ENCODE measurements at places on chromosomes 1 and 21. TPM values are rescaled to one million over a fixed set of nuclear protein-coding genes. Genes with fewer than 3 reads are reported as not detected.
A peak's percentile ranks its signal among the peaks of the same experiment; 100 is the strongest.

Gene KCNA3
- not detected for total RNA-seq

DNA sequence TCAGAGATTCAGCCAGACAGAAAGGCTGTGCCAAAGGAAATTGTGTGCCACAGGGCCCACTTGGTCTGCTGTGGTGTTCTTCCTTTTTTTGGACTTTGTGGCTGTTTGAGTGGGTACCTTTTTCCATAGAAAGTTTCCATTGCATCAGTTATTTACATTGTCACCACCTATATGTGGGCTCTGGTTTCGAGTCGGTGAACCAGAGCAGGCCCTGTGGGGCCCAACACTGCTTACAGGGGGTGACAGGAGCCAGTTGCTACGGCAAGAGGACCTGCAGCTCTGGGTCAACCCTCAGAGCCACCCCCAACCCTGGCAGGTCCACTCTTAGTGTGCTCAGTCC is 157.0 kb upstream of the EDN2 start:
- no peak for DNase-seq

DNA sequence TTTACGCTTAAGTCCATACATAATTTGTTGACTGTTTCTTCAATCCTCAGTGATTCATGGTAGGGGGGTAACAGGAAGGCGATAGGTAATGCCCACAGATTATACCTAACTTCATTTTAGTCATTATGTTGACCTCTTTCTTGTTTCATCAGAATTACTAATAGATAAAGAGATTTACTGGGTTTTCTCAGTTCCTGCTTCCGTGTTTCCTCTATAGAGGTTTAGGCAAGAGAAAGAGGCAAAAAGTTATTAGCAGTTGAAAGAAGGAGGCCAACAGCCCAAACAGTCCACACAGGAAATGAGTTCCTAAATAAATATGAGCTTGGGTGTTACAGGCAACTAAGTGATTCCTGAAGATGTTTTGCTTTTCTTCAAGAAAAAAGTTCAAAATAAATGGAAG is 17.9 kb upstream of the CLCA1 start:
- no peak for DNase-seq

Gene TAF13
- total RNA-seq, result 6.3 TPM

GRCh38 chr1:201970334-201971159 is 11.9 kb upstream of the RNPEP start:
- no peak for DNase-seq

DNA sequence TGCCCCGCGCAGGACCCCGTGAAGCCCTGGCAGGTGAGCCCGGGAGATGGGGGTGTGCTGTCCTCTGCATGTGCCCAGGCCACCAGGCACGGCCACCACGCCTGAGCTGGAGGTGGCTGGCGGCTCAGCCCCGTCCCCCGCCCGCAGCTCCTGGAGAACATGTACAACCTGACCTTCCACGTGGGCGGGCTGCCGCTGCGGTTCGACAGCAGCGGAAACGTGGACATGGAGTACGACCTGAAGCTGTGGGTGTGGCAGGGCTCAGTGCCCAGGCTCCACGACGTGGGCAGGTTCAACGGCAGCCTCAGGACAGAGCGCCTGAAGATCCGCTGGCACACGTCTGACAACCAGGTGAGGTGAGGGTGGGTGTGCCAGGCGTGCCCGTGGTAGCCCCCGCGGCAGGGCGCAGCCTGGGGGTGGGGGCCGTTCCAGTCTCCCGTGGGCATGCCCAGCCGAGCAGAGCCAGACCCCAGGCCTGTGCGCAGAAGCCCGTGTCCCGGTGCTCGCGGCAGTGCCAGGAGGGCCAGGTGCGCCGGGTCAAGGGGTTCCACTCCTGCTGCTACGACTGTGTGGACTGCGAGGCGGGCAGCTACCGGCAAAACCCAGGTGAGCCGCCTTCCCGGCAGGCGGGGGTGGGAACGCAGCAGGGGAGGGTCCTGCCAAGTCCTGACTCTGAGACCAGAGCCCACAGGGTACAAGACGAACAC is 1.8 kb downstream of the TAS1R3 start:
- DNase-seq, result no peak

Gene NIBAN1
- 0.62 TPM for total RNA-seq

- no peak for DNase-seq
These were observed 241.5 kb downstream of the LTN1 start for GRCh38 chr21:28751176-28751575.

DNA sequence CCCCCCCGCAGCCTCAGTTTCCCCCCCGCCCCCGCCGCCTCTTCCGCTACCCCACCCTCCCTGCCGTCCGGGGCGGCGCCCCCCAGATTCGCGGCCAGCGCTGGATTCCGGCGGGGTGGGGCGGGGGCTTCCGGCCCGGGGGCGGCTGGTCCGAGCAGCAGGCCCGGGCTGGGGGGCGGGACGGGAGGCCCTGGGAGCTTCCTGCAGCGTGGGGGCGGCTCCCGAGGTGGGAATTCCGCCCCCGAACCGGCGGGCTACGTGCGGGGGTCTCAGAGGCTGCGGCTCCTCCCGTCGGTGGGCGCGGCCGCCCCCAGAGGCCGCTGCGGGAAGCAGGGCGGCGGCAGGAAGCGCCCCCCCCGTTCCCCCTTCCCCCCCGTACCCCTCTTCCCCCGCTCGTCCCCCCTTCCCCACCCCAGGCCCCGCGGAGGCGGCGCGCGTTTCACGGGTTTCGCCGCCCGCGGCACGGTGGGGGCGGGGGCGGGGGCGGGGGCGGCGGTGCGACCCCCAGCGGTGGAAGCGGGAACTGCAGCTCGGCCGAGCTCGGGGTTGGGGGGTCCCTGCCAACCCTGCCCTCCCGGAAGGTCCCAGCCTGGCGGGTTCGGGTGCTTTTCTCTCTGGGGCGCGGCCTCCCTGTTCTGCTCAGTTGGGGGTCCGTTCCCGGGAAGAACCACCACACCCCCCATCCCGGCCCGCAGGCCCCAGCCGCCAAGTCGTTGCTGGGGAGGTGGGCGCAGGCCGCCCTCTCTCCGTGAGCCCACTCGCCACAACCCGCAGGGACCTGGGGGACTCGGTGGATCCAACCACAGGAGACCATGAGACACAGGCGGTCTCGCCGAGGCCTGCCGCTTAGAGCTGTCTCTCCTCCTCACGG is 76.3 kb downstream of the MORN1 start:
- DNase-seq, result no peak

DNA sequence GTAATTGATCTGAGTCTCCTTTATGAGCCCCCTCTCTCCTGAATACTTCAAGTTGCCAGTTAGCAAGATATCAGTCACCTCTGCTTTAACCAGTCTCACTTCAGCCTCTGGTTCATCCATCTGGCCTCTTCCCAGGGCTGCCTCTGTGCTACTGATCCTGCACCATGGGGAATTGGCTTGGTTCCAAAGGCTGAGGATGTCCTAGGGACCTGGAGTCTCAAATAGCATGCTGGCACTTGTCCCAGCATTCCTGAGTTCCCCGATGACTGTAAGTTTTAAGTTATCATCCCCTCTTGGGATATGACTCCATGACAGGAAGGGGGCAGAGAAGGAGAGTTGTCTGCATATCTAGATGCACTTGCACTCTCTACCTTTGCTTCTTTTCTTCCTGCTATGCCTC is 252.0 kb downstream of the PTBP2 start:
- no peak for DNase-seq

DNA sequence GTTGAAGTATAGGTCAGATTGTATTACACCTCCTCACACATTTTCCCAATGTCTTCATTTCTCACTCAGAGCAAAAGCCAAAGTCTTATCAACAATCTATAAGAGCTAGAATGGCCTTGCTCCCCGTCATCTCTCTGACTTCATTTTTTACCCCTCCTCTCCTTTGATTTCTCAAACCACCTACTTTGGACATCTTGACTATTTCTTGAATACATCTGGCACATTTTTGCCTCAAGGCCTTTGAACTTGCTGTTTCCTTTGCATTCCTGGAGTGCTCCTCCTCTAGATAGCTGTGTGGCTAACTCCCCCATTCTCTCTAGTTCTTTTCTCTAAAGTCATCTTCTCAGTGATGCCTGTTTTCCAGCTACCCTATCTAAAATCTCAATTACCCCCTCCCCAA is 7.2 kb upstream of the XCL2 start:
- no peak for DNase-seq

GRCh38 chr1:219092206-219092605 is 81.5 kb upstream of the LYPLAL1 start:
- no peak for DNase-seq

DNA sequence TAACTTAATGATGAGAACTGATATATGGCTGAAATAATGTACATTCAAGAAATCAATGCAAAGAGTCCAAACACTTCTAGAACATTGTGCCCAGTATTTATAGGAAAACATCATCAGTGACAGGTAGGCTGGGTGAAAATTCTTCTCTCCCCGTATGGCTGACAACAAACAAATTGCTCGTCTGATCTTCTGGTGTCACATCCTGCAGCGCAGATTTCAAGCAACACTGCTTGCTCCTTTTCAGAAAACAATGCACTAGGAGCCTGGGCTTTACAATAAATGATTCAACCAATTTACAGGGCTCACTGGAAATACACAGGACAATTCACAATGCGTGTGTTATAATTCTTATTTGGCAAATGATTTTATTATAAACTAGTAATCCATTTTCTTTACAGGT is 185.3 kb downstream of the RERE start:
- peak; percentile 23 for DNase-seq

GRCh38 chr1:202462342-202463076 is 114.0 kb downstream of the PPP1R12B start:
- DNase-seq, result no peak

Gene TSPAN2
- total RNA-seq, result not detected

- DNase-seq, result no peak
These were observed 25.4 kb downstream of the NUF2 start for GRCh38 chr1:163347106-163347505.

DNA sequence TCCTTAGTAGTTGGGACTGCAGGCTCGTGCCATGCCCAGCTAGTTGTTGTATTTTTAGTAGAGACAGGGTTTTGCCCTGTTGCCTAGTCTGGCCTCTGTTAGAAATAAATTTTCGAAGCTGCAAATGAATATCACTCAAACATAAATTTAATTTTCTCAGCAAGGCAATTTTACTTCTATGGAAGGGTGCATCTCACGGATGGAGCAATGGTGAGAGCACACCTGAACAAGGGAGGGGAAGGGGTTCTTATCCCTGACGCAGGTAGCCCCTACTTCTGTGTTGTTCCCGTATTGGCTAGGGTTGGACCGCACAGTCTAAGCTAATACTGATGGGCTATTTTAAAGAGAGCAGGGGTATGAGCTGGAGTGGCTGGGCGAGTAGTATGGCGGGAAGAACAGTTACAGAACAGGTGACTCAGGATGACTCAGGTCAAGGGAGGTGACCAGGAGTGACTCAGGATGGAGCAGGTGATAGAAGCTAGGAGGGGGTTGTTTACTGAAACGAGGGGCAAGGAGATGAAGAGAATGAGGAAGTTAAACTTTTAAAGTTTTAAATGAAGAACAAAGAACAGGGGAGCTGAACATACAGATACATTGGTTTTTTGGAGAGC is 7.5 kb downstream of the MDM4 start:
- DNase-seq, result no peak

GRCh38 chr1:228064296-228064695 is 18.2 kb upstream of the ARF1 start:
- no peak for DNase-seq

All from G401 (cell line).